Jurkat, Clone E6-1 (cell line): ENCODE measurements at places on chromosomes 4 and X.

- DNase-seq: no peak
Measured at GRCh38 chr4:40937140-40937725, 187.5 kb downstream of the NSUN7 start.

GRCh38 chr4:54004463-54004862 lies 59.9 kb downstream of the CHIC2 start:
- DNase-seq: no peak

DNA sequence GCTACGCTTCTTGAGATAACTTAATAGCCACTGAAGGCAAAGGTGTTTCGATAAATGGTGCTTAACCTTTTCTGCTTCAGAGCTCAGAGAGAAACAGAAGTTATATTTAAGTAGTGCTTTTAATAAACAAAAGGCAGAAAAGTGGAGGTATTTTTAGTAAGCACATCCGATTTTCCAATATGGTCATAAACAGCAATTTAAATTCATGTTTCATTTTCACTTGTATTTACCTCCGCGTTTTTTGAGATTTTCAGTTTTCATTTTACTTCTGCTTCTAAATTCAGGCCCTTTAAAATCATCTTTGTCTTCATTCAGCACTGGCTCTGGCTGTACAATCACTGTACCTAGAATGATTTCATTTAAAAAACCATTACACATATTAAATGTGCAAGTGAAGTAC lies 92.4 kb downstream of the ATRX start:
- no peak for DNase-seq

GRCh38 chrX:39731735-39732134 lies 366.0 kb downstream of the BCOR start:
- DNase-seq: no peak

GRCh38 chr4:121913667-121914066 lies 38.2 kb downstream of the TRPC3 start:
- DNase-seq: no peak

- no peak for DNase-seq
Measured at GRCh38 chrX:133921086-133921485, 64.3 kb downstream of the GPC3 start.

GRCh38 chrX:96361844-96362243 lies 322.8 kb upstream of the DIAPH2 start:
- peak; percentile 27 for DNase-seq

DNA sequence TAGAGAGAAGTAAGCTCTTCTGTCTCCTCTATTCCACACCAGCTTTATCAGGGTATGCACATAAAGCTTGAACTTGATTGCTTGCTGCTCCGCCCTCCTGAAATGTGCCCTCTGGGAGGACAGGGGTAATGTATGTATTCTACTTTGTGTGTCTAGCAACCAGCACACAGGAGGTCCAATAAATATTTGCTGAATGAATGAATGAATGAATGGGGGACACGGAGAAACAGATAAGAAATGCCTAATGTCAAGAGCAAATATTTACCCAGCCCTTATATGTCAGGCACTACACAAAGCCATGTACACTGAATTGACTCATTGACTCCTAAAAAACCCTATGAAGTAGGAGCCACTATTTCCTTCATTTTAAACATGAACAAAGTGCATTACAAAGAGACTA lies 2.3 kb upstream of the MSL3 start:
- DNase-seq: no peak

DNA sequence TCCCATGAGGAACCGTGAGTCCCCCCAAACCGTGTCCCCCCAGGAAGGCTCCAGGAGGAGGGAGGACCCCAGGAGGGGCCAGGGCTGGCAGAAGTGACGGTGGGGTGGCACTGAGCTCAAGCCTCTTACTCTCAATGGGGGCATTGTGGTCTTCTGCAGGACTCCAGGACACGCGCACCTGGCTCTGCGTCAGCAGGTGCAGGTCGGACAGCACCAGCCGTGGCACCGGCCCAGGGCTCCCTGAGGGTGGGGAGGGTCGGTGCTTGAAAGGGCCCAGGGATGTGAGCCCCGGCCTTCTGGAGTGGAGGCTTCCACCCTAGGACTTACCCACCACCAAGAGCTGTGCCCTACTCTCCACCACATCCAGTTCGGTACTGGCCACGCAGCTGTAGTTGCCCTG lies 18.3 kb downstream of the L1CAM start:
- DNase-seq: no peak

GRCh38 chr4:158080354-158080753 lies 92.5 kb downstream of the GASK1B start:
- no peak for DNase-seq

GRCh38 chr4:142959173-142959572 lies 113.1 kb upstream of the INPP4B start:
- DNase-seq: no peak

- no peak for DNase-seq
Measured at GRCh38 chr4:54553001-54553400, 104.8 kb upstream of the KIT start.

DNA sequence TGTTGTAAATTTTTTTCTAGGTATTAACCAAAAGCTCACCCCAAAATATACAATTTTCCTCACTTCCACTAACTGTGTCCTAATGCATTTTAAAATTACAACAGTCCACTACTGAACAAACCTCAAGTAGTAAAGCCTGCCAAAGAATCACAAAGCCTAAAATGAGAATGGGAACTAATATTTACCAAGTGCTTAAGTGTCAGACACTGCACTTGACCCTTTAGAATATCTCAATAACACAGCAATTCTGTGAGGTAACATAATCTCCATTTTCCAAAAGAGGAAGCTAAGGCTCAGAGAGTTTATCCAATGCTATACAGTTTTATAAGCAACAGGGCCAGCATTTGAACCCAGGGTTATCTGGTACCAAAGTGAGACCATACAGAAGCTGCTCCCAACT lies 4.9 kb downstream of the SLC9A7 start:
- no peak for DNase-seq

DNA sequence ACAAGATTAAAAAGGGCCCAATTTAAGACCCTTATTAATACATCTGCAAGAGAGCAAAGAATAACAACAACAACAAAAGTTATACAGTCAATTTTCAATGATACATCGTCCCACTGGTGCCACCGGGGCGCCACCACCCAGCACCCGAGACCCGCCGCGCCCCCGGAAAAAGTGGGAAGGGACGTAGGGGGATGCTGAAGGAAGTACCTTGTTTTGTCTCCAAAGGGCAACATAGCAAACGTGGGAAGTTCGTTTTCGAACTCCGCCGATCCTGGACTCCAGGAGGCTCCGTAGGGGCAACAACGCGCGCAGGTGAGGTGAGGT lies 1.7 kb downstream of the PDE5A start:
- no peak for DNase-seq

DNA sequence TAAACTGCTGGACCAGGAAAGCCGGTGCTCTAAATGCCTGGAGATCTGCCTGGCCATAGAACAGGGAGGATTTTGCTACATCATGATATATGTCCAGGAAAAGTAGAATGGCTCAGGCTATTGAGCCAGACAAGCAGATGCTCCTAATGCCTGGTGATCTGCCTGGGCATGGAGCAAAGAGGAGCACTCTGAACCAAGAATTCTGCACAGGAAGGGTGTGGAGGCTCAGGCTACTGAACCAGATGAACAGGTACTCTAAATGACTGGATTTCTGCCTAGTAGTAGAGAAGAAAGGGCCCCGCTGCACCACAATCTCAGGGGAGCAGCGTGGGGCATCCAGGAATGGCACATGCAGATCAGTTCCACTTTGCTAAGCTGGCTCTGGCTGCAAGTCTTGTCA lies 607.9 kb downstream of the ANKRD50 start:
- no peak for DNase-seq

- no peak for DNase-seq
Measured at GRCh38 chr4:175376287-175376977, 435.6 kb downstream of the GPM6A start.

DNA sequence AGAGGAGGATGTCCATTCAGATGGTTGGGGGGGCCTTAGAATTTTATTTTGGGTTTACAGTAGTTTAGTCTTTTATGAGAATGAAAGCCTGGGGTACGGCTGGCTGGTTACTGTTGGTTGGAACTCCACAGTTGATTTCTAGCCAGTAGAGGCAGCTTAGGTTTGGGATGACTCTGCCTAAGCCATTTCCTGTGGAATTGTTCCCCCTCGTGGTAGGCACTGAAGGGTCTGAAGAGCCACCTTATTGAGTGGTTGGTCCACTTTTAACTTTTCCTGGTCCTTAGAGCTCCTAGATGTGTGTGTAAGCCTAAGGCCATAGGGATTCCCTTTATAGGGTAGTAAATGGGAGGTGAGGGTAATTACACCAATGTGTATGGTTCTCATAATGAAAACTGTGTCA lies 19.7 kb downstream of the SPIN3 start:
- DNase-seq: peak; percentile 22

- DNase-seq: peak; percentile 40
Measured at GRCh38 chr4:159455675-159456237, 352.9 kb downstream of the RAPGEF2 start.

- no peak for DNase-seq
Measured at GRCh38 chrX:15277604-15278003, 7.7 kb upstream of the ASB9 start.

DNA sequence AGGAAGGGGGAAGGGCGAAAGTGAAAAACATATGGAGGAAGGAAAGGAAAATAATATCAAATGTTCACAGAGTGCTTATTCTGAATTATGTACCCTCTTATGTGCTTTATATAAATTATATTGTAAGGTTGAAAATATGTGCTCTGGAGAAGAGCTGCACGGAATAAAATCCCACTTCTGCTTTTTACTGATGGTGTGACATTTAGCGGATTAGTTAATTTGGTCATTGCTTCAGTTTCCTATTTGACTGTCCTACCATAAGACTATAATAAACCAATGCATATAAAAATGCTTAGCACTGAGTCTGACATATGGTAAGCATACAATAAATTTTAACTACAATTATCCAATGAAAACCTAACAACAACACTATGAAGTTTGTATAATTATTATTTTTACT lies 86.2 kb downstream of the NPFFR2 start:
- no peak for DNase-seq

GRCh38 chr4:82231806-82232205 lies 142.0 kb downstream of the HNRNPD start:
- DNase-seq: no peak

DNA sequence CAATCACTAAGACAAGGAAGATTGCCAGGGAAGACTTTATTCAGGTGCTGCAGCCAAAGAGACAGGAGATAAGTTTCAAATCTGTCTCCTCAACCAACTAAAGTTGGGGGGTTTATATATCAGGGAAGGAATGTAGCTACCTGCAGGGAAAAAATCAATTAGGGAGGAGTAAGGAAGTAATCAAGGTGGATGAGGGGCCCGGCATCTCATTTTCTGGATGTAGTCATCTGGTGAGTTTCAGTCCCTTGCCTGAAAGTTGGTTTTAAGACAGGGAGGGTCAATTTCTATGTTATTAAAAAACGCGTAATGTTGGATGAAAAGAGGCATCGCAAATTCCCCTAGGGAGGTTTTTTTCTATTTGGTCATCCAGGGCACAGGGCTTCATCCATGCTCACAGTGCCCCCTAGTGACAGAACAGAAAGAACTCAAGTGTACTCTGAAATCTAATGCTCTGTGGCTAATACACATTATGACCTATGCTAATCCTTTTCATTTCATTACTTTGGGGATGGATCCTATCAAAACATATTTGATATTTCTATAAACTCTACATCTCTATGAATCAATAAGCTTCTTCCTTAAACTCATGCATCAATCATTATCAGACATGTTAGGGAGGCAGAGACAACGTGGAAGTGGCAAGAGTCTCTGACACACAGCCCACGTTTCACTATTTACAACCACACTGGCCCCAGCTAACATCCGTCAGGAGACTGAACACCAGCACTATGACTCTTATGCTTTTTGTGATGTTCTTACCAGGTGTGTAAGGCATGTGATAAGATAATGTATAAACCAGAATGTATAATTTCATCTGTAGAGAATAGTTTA lies 1577.0 kb upstream of the TENM3 start:
- peak; percentile 27 for DNase-seq

GRCh38 chrX:68490644-68491043 lies 8.2 kb upstream of the YIPF6 start:
- no peak for DNase-seq

DNA sequence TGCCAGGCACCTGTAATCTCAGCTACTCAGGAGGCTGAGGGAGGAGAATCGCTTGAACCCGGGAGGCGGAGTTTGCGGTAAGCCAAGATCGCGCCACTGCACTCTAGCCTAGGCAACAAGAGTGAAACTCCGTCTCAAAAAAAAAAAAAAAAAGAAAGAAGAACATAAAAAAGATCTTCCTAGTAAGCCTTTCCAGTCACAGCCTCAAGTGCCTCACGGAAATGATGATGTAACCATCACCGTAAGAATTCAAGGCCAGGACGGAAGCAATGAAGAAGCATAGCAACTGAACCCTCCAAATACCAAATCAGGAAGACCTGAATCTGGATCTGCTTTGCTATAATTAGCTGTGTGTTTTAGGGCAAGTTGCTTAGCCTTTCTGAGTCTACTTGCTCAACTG lies 28.8 kb downstream of the RBM47 start:
- DNase-seq: no peak

DNA sequence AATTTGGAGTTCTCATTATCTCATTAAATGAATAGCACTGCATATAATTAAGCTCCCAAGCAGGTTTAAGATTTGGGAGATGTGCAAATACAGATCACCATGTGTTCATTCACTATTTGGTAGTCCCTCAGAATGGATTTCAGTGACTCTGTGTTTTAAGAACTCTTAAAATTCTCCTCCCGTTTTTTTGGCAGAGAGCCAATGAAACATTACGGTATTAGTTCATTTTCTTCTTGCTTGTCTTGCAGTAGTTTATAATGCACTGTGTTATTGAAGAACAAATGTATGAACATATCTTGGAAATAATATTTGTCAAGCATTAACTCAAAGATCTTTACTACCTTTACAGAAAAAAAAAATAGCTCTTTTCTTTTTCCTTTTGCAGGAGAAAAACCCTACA lies 32.7 kb downstream of the KLF3 start:
- DNase-seq: no peak

- no peak for DNase-seq
Measured at GRCh38 chr4:26590639-26591038, 6.8 kb downstream of the TBC1D19 start.

- peak; percentile 76 for DNase-seq
Measured at GRCh38 chrX:24464836-24465531, at the start of gene PDK3. PDK3 (plus strand) TSS chrX:24465286; CDS start chrX:24465456, 170 bp downstream.

DNA sequence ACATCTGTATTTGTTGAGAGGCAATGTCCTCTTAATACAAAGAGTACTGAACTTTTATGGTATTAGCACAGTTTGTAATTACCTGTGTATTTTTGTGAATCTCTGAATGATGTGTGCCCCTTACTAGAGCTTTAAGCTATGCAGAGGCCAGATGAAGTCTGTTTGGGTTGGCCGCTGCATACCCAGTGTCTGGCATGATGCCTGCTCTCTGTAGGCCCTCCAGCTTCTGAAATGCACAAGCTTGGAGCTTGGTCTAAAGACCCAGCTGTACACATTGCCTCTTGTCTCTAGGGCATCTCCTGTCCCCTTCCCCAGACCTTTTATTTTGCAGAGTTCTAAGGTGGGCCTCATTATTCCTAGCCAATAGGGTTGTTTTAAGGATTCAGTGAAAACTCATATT lies 68.6 kb downstream of the CDS1 start:
- DNase-seq: no peak

DNA sequence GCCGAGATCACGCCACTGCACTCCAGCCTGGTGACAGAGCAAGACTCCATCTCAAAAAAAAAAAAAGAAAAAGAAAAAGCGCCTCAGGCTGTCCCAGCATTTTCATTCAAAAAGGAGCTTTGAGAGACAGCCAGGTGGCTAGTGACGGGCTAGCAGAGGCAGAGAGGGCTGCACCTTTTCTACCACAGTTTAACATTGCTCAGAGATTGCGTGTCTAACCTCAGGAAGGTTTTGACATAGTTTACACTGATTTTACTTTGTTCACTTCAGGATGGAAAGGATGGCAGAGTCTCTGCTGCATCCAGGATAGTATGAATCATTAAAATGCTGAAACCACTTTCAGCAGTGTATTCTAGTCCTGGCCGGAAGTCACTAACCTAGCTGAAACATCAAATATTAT lies 28.1 kb downstream of the ZFP42 start:
- no peak for DNase-seq
